ENCODE measurements at places on chromosomes 4 and X. TPM values are rescaled to one million over a fixed set of nuclear protein-coding genes. Genes with fewer than 3 reads are reported as not detected.

Gene HELT
- total RNA-seq = not detected

Gene MAGED4B
- total RNA-seq = 2.4 TPM

Gene UGT2A1
- total RNA-seq = not detected

Gene DKK2
- not detected for total RNA-seq

Gene PPP2R2C
- not detected for total RNA-seq

Gene SMR3B
- total RNA-seq = not detected

Gene PAGE1
- not detected for total RNA-seq

Gene GLRA2
- not detected for total RNA-seq

Gene HSFX1
- 1.2 TPM for total RNA-seq

Gene ANK2
- 1.1 TPM for total RNA-seq

Gene IL3RA
- not detected for total RNA-seq

Gene SCRG1
- total RNA-seq = not detected

Gene FAM3A
- 43.0 TPM for total RNA-seq

Gene UGT8
- not detected for total RNA-seq

Gene MAGEA6
- total RNA-seq = not detected

Gene ERCC6L
- 0.12 TPM for total RNA-seq

Measured in naive thymus-derived CD4-positive, alpha-beta T cell (primary cell).